ENCODE measurements at places on chromosomes 12 and 14.

GRCh38 chr12:91778091-91778832, 367.4 kb downstream of the BTG1 start:
- no peak for DNase-seq

DNA sequence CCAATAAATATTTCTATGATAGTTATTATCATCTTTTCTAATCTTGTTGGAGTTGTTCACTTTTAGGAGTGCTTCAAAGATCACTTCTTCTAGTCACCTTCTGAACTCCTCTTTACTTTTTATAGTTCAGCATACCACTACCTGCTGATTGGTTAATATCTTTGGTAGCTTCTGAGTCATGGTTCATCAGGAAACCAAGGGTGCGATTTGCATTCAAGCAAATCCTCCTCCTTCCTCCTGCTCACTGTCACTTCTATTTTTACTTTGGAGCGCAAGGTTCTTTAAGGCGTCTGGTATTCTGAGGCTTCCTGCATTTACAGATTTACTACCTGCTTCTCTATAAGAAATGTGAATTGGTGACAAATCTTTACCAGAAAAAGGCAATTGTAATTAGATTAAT, 24.0 kb downstream of the SYT1 start:
- no peak for DNase-seq

- no peak for DNase-seq
Measured at GRCh38 chr14:105532735-105533141, 6.4 kb downstream of the TMEM121 start.

DNA sequence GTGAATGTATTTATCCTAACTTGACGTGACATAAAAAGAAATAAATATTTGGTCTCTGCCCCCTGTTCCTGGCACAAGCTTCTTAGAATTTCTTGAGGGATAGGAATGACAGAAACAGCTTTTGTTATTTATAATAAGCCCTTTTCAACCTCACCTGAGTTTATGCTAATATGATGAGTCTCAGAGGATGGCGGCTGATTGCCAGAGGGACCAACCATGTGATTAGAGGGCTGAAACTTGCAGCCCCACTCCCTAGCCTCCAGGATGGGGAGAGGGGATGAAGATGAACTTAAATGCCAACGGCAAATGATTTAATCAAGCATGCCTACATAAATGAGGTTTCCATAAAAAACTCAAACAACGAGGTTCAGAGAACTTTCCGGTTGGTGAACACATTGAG, 42.9 kb downstream of the DNAI7 start:
- DNase-seq = no peak

DNA sequence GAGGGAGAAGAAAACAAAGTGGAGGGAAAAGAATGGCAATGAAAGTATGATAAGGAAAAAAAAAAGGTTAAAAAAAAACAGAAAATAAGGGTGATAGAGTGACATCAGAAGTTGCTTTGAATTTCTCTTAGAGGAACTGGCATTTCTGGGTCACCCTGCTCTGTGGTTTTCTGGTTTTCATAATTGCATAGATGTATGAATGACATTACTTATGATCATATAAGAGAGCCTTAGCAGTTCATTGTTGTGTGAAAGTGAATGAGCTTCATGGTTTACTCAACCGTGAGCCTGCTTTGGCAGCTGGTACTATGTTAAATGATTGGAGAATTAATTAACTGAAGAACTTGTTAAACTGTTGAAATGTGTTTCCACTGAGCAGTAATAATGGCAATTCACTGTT, 336.4 kb upstream of the FBXO33 start:
- DNase-seq = no peak

All from activated CD4-positive, alpha-beta T cell treated with anti-CD3 and anti-CD28 coated beads, Interleukin-2, amount 50 U/mL, for 48 hours (primary cell).